ELF-1 (cell line): ENCODE measurements at places on chromosomes 16 and 17.

GRCh38 chr17:9768381-9768934, 22.9 kb downstream of the DHRS7C start:
- peak; percentile 18 for DNase-seq

GRCh38 chr16:31513126-31513525, 4.9 kb upstream of the RUSF1 start:
- DNase-seq: no peak

DNA sequence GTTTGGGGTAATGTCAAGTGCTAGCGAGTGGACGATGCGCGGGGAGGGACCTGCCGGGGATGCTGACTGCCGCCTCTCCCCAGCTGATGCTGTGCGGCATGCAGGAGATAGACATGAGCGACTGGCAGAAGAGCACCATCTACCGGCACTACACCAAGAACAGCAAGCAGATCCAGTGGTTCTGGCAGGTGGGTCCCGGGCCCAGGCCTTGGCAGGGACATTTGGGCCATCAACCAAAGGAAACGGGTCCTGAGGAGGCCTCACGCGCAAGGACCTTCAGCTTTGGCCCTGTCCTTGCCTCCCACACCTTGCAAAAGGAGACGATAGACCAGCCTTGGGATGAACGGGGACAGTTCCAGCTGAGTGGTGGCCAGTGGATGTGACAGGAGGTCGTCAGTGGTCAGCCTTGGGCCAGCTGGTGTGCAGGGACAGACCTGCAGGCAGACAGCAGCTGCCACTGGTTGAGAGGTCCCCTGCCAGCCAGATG, 13.6 kb upstream of the CLEC18A start:
- DNase-seq: peak; percentile 46

GRCh38 chr17:62693616-62694409, 66.3 kb downstream of the MRC2 start:
- no peak for DNase-seq

DNA sequence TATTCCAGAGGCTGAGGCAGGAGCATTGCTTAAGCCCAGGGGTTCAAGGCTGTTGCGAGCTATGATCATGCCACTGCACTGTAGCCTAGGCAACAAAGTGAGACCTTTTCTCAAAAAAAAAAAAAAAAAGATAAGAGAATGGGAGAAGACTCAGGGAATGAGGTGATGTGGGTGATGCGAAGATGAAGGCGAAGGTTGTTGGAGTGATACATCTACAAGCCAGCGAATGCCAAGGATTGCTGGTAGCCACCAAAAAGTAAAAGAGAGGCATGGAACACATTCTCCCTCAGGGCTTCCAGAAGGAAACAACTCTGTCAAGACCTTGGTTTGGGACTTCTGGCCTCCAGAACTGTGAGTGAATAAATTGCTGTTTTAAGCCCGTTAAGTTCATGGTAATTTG, 26.0 kb upstream of the CNEP1R1 start:
- DNase-seq: no peak

DNA sequence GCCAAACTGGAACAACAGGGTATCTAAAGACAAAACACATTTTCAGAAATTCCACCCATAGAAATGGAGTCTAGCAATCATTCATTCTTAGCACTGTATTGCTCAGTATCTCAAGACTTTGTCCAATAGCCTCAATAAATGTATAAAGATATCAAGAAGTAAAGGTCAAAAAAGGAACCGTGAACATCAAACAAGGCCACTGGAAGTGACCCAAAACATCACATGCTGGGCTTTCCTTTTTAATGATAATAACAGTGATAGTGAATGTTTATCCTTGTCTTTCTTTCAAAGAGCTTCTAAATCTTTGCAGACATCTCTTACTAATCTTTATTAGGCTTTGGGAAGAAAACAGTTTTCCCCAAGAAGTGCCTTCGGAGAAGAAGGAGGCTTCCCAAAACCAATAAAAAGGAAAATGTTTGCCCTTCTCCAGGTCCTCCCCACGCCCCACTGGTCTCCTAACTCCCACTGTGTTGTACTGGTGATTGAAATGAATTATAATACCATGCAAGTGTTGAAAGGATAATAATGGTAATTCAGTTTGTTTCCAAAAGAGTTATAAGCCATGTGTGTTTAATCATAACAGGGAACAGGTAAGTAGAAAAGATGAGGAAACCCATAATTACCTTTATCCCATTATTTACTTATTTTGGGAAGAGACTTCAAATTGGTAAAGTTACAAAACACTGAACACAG, 18.6 kb downstream of the RNF43 start:
- DNase-seq: no peak

- DNase-seq: no peak
These were observed 41.1 kb downstream of the TBC1D16 start for GRCh38 chr17:79994602-79995001.

- no peak for DNase-seq
These were observed 407 bp downstream of the MCRIP1 start for GRCh38 chr17:81832608-81833159.

GRCh38 chr17:17541640-17542001, 45.4 kb upstream of the RASD1 start:
- DNase-seq: no peak
